ENCODE measurements at places on chromosomes 2 and 18.

GRCh38 chr2:209141142-209141541, 282.7 kb upstream of the MAP2 start:
- DNase-seq = no peak

DNA sequence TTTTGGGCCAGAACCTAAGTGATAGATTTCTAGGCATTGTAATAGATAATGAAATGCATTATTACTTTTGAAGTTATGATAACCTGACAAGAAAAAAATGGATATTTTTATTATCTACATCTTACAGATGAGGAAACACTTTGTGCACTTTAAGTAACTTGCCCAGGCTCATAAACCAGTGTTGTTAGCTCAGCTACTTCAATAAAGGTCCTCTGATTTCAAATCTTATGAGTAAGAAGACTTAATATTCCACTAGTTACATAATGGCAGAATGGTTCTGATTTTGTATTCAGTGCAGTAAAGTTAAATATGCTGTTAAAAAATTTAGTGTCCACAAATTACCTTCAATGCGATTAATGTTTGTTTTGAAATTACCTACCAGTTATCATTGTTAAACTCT, 199.0 kb downstream of the BABAM2 start:
- DNase-seq = no peak

GRCh38 chr2:53969968-53970723, 647 bp downstream of the PSME4 start:
- DNase-seq = peak; percentile 6

DNA sequence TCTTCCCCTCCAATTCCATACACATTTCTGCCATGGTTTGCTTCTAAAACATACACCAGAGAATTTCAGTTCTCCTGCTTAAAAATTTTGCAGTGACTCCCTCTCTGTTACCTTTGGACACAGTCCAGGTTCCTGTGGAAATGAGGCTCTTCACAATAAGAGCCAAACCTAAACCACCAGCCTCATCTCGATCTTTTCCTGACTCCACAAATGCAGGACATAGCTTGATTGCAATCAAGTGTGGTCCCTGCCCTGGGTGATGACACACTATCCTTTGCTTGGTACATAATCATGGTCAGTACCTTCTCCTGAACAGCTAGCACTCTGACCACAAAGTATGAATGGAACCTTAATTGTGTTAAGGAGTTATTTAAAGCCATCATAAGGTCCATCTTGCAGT, 134.9 kb upstream of the CHAC2 start:
- no peak for DNase-seq

DNA sequence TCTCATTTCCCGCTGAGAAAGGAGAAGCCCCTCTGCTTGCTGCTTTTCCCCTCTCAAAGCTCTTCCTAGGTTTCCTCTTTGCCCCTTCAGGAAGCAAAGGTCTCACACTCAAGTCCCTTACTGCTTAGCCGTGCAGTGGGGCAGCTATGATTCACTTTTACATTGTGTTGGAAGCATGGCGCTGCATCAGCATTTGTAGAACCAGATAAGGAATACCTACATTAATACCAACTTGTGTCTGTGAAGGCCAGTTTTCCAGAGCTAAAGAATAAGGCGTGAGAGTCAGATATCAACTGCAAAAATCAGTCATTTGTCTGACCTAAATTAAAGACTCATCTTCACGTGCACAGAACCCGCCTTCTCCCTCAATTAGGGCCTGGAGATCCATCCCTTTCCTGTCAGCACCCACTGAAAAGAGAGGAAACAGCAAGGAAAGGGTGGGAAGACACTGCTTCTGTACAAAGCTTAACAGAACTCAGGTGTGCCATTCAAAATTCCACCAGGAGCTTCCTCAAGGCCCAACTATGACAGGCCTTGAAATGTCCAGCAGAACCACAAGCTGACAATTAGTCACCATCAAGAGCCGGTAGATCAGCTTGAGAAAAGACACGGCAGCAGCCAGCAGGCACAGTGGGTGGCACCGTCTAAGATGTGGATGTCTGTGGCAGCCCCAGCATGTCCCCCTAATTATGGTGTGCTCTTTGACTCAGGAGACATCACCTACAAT, 16.1 kb upstream of the XDH start:
- no peak for DNase-seq

DNA sequence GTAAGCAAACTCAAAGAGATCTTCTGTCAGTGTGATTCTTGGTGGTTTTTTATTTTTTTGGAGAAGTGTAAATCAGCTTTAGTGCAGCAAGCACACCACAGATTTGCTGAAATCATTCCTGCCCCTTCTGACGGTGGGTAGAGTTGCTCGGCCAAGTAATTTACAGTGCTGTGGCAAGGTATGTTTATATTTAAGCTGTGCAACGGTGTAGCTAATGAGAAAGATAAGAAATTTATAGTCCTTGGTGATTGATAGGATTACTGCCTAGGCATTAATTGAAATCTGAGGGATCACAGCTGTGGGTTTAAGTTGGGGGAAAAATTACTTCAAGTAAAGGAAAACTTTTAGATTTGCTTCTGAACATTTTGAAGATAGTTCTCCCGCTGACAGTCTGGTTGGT, 286.6 kb downstream of the AGAP1 start:
- DNase-seq = no peak

DNA sequence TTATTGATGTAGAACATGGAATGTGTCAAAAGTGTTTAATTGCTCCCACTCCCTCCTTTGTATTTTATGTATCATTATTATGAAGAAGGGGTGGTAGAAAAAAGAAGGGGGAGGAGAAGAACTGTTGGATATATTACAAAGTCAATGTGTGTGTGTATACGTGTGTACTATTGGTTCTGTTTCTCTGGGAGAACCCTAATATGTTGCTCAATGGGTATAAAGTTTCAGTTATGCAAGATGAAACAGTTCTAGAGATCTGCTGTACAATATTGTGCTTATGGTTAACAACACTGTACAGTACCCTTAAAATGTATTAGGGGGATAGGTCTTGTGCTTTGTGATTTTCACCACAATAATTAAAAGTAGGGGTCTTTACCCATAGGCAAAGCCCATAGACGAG, 58.1 kb upstream of the ZC3H15 start:
- no peak for DNase-seq

DNA sequence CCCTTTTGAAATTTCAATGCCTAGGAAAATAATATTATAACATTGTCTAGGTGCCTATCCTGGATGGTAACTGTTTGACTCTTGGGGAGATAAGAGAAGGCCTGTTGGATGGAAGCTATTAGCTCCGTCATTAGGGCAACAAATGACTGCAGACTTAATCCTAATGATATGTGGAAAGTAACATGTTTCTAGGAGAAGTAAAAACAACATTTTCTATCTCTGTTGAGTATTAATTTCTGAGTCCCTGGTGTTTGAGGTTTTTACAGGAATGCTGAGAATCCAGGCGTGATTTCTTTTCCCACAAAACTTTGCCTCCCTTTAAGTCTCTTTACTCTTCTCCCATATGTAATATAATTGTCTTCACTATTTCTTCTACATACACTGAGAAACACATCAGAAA, 159.1 kb downstream of the GALNT1 start:
- DNase-seq = no peak

GRCh38 chr18:43620936-43621335, 343.6 kb upstream of the SYT4 start:
- peak; percentile 3 for DNase-seq

- DNase-seq = no peak
These were observed 6.2 kb downstream of the KANSL3 start for GRCh38 chr2:96631804-96632435.

DNA sequence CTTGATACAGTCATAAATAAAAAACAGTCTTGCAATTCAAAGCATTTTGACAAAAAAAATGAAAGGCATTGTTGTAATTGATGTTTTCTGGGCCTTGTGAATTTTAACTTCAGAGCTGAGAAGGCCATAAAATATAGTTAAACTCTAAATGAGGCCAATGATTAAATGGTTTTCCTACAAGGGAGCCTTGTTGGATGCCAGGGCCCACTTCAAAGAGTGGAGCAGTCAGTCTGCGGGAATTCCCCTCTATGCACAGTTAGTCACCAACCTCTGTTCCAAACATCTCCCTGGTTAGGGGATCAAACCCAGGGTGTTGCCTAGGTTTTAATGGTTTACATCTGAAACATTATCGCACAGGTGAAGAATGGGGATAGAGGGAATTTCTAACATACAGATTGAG, 143.4 kb downstream of the NCKAP5 start:
- no peak for DNase-seq

DNA sequence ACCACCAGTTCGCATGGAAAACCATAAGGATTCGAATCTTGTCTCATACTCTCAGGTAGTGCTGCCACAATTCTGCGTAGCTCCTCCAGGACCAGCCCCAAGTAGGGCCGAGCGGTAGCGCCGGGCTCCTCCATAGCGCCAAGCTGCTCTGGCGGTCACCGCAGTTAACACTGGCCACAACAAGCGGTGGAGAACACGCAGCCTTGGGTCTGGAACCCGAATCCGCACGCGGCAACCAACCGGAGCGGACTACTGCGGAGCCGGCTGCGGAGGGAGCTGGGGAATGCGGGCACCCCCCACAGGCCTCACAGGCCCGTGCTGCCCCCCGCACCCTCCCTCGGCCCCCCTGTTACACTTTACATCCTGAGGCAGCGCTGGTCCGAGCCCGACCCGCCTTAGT, 531.5 kb downstream of the STK39 start:
- no peak for DNase-seq

- no peak for DNase-seq
These were observed 13.4 kb downstream of the UBXN2A start for GRCh38 chr2:23953625-23954024.

DNA sequence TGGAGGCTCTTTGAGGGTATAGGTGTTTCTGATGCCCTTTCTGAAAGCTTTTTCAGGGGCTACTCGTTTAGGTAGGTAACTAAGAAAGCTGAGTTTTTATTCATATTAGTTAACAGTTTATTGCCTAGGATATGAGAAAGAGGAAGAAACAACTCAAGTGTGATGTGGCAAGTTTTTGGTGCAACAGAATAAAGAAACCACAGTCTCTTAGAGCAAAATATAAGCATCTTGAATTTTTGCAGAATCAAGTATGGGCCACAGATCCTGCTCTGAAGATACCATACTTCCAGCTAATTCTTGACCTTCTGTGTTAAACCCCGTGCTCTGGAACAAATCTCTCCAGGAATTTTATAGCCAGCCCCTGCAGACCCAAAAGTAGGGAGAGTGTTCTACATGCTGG, 147.7 kb upstream of the SLC1A4 start:
- no peak for DNase-seq

GRCh38 chr2:23350041-23350791, 34.8 kb upstream of the KLHL29 start:
- no peak for DNase-seq

GRCh38 chr2:222268311-222268990, 30.3 kb downstream of the PAX3 start:
- no peak for DNase-seq

- DNase-seq = no peak
These were observed 399.7 kb upstream of the ID2 start for GRCh38 chr2:8281950-8282857.

DNA sequence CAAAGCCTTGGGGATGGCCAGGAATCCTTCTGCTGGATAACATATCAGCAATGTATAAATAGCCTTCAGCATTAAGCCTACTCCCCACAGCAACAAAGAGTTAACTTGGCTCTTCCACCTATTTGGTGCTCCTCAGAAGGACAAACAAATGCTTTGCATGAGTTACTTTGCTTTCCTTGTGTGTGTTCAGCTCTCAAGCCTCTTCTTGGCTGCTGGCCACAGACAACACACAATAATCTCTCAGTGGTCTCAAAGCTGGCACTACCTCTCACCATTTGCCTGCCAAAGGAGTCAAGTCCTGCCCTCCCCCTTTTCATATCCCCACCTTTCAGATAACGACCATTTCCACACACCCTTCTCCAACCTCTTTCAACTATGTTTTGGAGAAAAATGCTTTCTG, 17.5 kb downstream of the FTCDNL1 start:
- DNase-seq = no peak

- no peak for DNase-seq
These were observed 5.3 kb upstream of the RAB12 start for GRCh38 chr18:8603663-8604520.

GRCh38 chr2:74481961-74482800, 617 bp downstream of the CCDC142 start:
- DNase-seq = no peak

All from DMS 273 treated with DMSO at 0.1 percent for 48 hours (cell line).